ENCODE measurements at places on chromosomes 1 and 21.

DNA sequence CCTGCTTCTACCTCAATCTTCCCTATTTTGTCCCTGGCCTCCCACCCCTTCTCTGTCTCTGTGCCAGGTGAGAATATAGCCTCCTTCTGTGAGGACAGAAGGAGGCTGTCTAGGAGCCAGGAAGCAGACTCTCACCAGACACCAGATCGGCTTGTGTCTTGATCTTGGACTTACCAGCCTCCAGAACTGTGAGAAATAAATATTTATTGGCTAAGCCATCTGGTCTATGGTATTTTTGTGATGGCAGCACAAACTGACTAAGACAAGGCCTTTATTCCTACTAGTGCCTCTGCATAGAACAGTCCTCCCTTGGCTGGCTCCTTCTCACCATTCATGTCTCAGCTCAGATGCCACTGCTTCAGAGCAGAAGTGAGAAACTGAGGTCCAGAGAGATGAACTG lies 1.9 kb downstream of the GPN2 start:
- H3K4me3 ChIP-seq = peak overlapping the region; percentile 93
- no peaks in the 10 kb centered on the region for H3K27me3 ChIP-seq
- no peak for DNase-seq
- H3K27ac ChIP-seq = peak overlapping the region; percentile 94
- H3K4me1 ChIP-seq = peaks cover 36% of the 10 kb centered on the region
- H3K36me3 ChIP-seq = peaks cover 94% of the 10 kb centered on the region

GRCh38 chr1:163777205-163777604 lies 455.5 kb downstream of the NUF2 start:
- H3K27ac ChIP-seq = no peak overlapping the region
- no peak for DNase-seq
- no peaks in the 10 kb centered on the region for H3K4me1 ChIP-seq
- no peaks in the 10 kb centered on the region for H3K36me3 ChIP-seq

DNA sequence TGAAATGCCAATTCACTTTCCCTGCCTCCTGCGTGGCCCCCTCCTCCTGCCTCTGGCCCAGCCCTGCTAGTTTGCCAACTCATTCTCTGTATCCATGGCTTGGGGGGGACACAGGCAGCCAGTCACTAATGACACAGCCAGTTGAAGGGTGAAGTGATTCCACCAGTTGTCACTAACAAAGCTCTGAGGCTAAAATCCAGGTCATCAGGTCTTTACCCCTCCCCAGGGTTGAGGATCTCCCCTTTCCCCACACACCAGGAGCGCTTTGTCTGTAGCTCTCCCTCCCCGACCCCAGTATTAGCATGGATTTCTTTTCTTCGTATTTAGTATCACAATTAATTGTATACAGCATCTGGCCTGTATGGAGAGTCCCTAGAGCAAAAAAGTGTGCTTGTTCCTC lies 394.1 kb downstream of the RRAGC start:
- H3K4me3 ChIP-seq = no peak overlapping the region
- H3K27me3 ChIP-seq = peaks cover 28% of the 10 kb centered on the region
- DNase-seq = no peak
- H3K4me1 ChIP-seq = no peaks in the 10 kb centered on the region
- H3K27ac ChIP-seq = no peak overlapping the region
- H3K36me3 ChIP-seq = no peaks in the 10 kb centered on the region

DNA sequence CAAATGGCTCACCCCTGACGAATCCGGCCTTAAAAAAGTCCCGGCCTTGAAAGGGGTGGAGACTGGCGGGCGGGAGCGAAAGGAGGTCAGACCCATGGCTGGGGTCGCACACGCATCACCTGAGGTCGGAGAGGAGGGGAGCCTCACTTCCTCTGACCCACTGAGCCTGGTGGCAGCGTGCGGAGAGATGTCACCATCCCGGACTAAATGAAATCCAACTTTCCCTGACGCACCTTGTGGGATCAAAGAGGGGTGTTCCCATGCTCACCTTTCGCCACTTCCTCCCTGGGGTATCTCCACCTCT lies 709 bp upstream of the SLC41A1 start:
- peaks cover 39% of the 10 kb centered on the region for H3K36me3 ChIP-seq
- peaks cover 46% of the 10 kb centered on the region for H3K4me1 ChIP-seq
- no peak for DNase-seq
- no peaks in the 10 kb centered on the region for H3K27me3 ChIP-seq

GRCh38 chr21:42298237-42298636 lies 17.0 kb downstream of the TFF3 start:
- H3K27ac ChIP-seq = no peak overlapping the region
- no peaks in the 10 kb centered on the region for H3K27me3 ChIP-seq
- H3K4me1 ChIP-seq = peaks cover 15% of the 10 kb centered on the region
- H3K4me3 ChIP-seq = no peak overlapping the region

DNA sequence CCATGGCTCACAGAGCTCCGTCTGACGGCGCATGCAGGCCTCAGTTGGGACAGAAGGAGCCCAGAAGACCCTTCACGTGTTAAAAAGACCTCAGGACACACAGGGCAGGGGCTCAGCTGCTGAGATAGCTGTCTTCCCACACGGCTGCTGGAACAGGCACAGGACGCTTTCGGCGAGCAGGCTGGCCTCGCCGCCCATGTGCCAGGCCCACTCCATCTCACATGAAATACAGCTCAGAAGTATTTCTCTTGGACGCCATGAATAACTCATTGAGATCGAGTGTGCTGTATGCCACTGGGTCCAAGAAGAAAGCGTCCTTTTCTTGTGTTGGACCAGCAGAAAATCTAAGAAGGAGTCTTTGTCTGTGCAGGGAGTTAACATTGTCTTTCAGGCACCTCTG lies 69.6 kb downstream of the SIM2 start:
- no peaks in the 10 kb centered on the region for H3K36me3 ChIP-seq
- no peak for DNase-seq
- H3K4me1 ChIP-seq = no peaks in the 10 kb centered on the region

DNA sequence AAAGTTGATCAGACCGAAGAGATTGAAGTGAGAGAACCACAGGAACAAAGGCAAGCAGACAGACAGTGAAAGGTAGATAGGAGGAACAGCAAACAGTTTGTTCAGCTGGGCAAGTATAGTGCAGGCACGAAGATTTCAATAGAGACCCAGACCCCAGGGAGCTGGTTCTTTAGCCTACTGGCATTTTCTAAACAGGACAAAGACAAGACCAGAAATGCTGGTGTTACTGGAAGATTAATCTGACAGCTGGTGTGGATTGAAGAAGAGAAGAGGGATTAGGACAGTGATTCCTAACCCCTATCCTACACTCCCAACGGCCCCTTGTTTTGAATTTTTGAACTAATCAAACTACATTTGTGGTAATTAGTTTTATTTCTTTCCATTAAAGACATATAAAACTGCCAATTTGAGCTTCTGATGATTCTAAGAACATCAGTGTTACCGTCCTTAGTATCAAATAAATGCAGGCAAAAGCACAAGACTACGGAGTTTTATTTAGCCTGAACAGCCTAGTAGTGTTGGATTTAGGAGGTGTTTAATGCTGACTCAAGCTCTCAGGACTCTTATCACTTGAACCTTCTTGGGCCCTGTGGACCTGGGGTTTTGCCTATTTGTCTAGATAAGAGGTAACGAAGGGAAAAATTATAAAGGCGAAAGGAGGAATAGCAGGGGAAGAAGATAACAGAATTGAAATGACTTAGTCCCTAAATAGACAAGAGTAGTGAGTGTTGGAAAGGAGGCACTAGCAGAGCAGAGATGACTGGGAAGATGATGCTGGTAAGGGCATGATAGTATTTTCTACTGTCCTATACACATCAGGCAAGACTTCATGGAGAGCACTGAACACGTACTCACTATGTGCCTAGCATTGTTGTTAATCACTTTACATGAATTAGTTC lies 2.0 kb downstream of the NPL start:
- H3K36me3 ChIP-seq = peaks cover 15% of the 10 kb centered on the region
- no peak overlapping the region for H3K4me3 ChIP-seq
- H3K4me1 ChIP-seq = peaks cover 20% of the 10 kb centered on the region
- H3K27ac ChIP-seq = no peak overlapping the region
- no peaks in the 10 kb centered on the region for H3K27me3 ChIP-seq
- no peak for DNase-seq

- H3K4me1 ChIP-seq = peaks cover 38% of the 10 kb centered on the region
- H3K27ac ChIP-seq = no peak overlapping the region
- no peak for DNase-seq
- peaks cover 42% of the 10 kb centered on the region for H3K36me3 ChIP-seq
- H3K4me3 ChIP-seq = no peak overlapping the region
Observed at GRCh38 chr1:235156265-235156664, 4.8 kb downstream of the RBM34 start.

- peaks cover 27% of the 10 kb centered on the region for H3K27me3 ChIP-seq
- no peak overlapping the region for H3K27ac ChIP-seq
- H3K4me1 ChIP-seq = peaks cover 3% of the 10 kb centered on the region
- H3K4me3 ChIP-seq = no peak overlapping the region
Observed at GRCh38 chr1:115284209-115284608, 53.8 kb downstream of the NGF start.

GRCh38 chr1:71273334-71273733 lies 192.5 kb upstream of the ZRANB2 start:
- H3K4me1 ChIP-seq = no peaks in the 10 kb centered on the region
- H3K4me3 ChIP-seq = no peak overlapping the region
- no peak overlapping the region for H3K27ac ChIP-seq
- no peaks in the 10 kb centered on the region for H3K36me3 ChIP-seq

- DNase-seq = no peak
- no peak overlapping the region for H3K27ac ChIP-seq
- no peaks in the 10 kb centered on the region for H3K4me1 ChIP-seq
- no peak overlapping the region for H3K4me3 ChIP-seq
- H3K27me3 ChIP-seq = no peaks in the 10 kb centered on the region
- no peaks in the 10 kb centered on the region for H3K36me3 ChIP-seq
Observed at GRCh38 chr1:215201283-215201682, 118.7 kb downstream of the KCNK2 start.

DNA sequence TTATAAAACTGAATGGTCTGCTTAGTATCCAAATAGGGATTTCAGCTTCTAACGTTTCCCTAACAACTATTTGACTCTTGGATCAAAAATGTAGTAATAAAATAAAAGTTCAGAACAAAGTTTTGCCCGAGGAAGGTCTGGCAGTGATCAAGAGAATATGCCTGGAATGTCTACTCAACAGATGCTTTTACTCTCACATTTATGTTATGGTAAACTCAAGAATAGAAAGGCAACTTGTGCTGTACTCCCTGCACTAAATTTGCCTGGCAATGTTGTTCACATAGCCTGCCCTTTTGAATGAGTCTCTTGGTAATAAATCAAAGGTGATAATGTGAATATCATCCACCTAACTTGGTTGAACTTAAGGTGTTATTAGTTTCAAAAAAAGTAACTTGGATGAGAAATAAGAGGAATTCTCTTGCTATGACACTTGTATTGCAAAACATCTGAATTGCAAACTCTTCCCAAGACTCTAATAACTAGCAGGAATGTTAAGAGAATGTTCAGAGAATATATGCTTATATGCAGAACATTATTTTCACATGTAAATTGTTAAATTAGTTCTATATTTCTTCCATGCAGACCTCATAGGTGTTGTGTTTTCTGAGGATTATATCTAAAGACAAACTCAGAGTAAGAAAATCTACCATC lies 215.8 kb downstream of the COL24A1 start:
- no peak overlapping the region for H3K4me3 ChIP-seq
- H3K36me3 ChIP-seq = no peaks in the 10 kb centered on the region
- no peaks in the 10 kb centered on the region for H3K4me1 ChIP-seq
- H3K27ac ChIP-seq = no peak overlapping the region
- no peak for DNase-seq

GRCh38 chr1:82565546-82565945 lies 764.8 kb downstream of the ADGRL2 start:
- H3K4me3 ChIP-seq = no peak overlapping the region
- H3K27ac ChIP-seq = no peak overlapping the region
- no peaks in the 10 kb centered on the region for H3K27me3 ChIP-seq
- H3K36me3 ChIP-seq = no peaks in the 10 kb centered on the region
- no peaks in the 10 kb centered on the region for H3K4me1 ChIP-seq
- no peak for DNase-seq

DNA sequence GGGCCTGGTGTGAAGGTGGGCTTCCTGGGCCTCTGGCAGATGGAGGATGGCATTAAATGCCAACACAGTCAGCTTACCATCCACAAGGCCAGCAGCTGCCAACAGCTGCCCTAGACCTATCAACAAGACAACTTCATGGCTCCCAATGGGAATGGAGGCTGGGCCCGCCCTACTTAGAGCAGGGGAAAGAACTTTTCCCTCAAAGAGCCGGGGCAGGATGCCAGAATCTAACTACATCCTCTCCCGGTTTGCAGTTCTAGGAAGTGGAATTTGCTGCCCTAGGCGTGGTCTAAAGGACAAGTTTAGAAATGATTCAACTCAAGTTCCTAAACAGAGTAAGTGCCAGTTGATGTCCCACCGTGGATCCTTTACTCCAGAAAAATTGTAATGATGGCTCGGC lies 13.1 kb downstream of the ICMT start:
- DNase-seq = no peak
- H3K36me3 ChIP-seq = peaks cover 74% of the 10 kb centered on the region
- no peak overlapping the region for H3K4me3 ChIP-seq
- peaks cover 2% of the 10 kb centered on the region for H3K4me1 ChIP-seq
- no peak overlapping the region for H3K27ac ChIP-seq

GRCh38 chr1:116329524-116330341 lies 43.3 kb upstream of the ATP1A1 start:
- no peak overlapping the region for H3K4me3 ChIP-seq
- peaks cover 69% of the 10 kb centered on the region for H3K4me1 ChIP-seq
- no peaks in the 10 kb centered on the region for H3K36me3 ChIP-seq

DNA sequence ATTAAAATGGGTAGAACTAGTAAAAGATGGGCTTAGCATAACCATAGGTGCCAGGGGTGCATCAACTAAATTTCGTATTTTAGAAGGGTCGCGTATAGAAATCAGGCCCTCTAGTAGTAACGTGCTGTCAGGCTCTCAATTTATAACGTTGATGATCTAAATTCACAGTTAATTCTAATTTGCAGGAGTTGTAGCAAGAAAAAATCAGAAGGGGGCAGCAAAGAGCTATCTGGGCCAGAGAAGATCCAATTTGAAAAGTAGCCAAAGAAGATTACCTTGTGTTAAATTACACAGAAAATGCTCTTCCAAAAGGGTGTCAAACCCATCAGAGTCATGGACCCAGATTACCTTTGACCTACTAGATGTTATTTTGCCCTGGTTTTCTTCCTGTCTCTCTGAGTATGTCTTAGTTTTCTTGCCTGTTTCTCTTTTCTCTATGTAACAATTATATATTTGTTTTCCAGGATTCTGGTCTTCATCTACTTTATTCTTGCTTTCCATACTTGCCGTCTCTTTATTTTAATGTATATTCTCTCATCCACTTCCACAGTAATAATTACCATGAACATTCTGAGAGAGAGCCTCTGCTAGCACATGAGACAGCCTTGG lies 1030.9 kb downstream of the AMY1C start:
- H3K4me3 ChIP-seq = no peak overlapping the region
- no peak overlapping the region for H3K27ac ChIP-seq
- H3K4me1 ChIP-seq = no peaks in the 10 kb centered on the region
- DNase-seq = no peak

DNA sequence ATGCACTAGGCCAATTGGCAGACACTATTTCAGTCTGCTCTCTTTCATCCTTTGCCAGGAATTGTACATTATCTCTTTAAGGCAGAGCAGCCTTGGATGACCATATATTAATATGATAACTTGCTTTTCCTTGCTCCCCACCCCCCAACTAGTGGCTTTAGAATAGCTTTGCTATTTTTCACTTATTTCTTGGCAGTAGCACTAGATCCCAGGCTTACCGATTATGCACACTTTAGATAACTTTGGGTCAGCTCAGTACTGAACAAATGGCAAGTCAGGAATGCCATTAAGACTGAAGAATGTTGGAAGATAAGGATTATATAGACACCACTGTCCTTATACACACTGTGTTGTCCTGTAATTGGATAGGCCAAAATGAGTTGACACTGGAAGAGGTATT lies 146.4 kb downstream of the FGGY start:
- peaks cover 5% of the 10 kb centered on the region for H3K4me1 ChIP-seq
- no peaks in the 10 kb centered on the region for H3K36me3 ChIP-seq
- H3K4me3 ChIP-seq = no peak overlapping the region
- no peak overlapping the region for H3K27ac ChIP-seq
- DNase-seq = no peak

Measured in activated T-cell treated with anti-CD3 and anti-CD28 coated beads, Interleukin-2, amount 50 U/mL, for 24 hours (primary cell).